HTR-8/SVneo (cell line): ENCODE measurements at places on chromosomes 3 and 15.

DNA sequence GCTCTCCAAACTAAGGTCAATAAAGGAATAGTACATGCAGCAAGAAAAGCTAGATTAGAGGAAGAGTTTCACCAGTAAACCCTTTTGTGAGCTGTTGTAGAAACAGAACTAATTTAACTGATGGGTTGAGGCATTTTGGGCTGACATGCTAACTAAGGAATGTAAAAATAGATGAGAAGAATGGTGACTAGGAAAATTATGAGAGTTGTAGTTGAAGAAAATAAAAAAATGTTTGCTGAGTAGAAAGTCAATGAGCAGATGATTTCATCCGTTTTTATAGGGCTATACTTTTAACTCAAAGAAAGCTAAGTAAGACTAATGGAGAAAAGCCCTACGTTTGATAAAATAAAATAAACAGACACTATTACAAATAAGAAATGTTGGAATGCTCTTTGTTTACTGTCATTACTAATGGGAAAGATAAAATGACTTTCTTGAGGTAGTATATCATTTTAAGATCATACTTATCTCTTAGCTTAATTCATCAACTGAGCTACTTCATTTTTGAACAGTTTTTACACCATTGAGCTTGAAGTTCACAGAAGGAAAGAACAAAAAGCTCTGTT lies 209.4 kb upstream of the DPH6 start:
- DNase-seq, result no peak

GRCh38 chr3:194683380-194683779 lies 2.3 kb upstream of the FAM43A start:
- no peak for DNase-seq

GRCh38 chr3:47002171-47003055 lies 22.9 kb downstream of the NBEAL2 start:
- no peak for DNase-seq

- no peak for DNase-seq
These were observed 1.1 kb downstream of the OIP5 start for GRCh38 chr15:41331281-41331680.

DNA sequence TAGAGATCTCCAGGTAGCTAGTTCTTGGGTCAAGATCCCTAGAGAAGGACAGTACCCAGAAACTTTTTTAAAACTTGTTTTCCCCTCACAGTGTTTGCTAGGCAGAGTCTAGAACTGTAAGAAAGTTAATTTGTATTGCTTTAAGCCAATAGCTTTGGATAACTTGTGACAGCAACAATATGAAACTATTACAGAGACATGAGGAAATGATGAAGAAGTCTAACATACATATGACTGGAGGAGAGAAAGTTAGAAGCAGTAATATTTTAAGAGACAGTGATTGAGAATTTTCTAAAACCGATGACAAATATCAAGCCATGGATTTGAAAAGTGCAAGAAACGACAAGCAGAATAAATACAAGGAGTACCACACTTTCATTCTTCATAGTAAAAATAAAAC lies 10.0 kb downstream of the HMG20A start:
- no peak for DNase-seq

DNA sequence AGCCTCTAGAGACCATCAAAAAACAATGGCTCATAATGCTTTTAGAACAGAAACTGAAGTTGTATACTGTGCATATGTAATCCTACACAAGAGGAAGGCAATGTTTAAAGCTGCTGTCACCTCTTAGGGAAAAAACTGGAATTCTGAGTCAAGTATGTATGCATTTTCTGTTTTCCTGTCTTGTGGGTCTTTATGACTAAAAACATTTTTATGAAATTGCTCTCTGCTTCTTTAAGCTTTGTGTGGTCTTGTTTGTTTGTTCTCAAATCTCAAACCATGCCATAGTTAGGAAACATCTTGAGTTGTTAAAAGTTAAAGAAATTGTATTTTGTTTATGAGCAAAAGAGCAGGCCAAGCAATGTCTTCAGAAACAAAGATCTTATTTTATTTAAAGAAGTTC lies 80.9 kb upstream of the SOX2 start:
- DNase-seq, result no peak
